ENCODE measurements at places on chromosomes 4 and X.

DNA sequence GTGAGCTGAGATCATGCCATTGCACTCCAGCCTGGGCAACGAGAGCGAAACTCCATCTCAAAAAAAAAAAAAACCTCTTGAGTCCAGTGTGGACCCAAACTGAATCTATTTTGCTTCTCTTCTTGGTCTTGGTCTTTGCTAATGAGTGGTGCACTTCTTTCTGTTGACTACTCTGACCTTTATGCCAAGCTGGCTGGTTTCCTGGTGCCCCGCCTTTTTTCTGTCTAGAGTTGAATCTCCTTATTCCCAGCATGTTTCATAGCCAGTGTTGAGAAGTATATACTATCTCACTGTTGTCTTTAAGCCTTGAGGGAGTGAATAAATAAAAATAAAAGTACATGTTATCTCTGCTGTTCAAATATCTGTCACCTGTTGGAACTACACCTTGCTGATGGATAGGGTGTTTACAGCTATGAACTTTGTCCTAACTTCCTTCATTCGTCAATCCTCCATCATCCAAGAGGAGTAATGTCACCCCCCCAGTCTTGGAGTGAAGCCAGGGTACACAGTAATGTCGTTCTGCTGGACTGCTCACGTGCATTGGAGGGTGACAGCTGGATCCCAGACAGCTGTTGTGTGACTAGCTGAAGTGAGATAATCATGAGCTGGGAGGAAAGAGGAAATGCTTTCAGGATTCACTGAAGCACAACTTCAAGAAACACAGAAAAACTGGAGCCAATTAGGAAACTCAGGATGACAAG is 99.3 kb upstream of the PRKG2 start:
- peak; percentile 59 for DNase-seq

DNA sequence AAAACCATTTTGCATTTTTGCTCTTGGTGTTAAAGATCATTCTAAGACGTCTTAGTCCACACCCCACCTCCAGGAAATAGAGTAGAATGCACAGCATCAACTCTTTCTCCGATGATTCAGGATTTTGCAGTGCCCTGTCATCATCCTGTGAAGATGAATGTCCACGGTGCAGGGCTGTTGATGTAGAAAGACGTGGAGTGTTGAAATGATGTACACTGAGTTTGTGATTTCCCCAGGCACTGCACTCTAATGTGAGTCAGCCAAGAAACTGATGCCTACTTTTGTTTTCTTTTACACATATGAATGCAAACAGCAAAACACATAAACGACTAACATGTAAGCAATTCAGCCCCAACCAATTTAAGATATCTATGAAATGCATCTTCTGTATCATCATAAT is 10.5 kb downstream of the LGI2 start:
- no peak for DNase-seq

GRCh38 chrX:109374262-109374960 is 107.5 kb downstream of the GUCY2F start:
- DNase-seq: no peak

- DNase-seq: no peak
These were observed 68.6 kb upstream of the PPP3CA start for GRCh38 chr4:101415962-101416361.
